Peyer's patch (tissue), 4 donors: ENCODE measurements at places on chromosomes 7 and 10. TPM values are rescaled to one million over a fixed set of nuclear protein-coding genes. Genes with fewer than 3 reads are reported as not detected.

DNA sequence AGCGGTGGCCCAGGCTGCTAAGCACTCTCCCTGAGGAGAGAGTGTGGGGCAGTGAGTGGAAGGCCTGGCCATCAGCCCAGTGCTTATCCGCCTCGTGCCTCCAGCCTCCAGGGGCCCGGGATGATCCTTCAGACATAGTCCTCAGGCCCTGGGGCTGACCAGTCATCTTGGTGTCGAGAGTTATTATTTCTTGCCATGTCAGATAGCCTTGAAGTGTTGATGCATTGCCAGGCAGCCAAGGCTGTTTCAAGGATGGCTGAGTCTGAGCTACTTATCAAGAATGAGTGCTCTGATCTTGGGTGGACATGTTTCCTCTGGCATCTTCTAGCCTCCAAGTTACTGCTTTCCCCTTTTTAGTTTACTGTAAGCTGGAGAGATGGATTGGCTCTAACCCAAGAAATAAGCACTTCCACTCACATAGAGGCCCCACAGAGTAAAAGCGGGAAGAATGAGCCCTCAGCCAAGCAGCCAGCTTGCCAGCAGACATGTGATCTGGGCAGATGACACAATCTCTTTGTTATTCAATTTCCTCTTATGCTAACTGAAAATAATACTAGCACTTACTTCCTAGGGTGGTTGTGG lies 136.5 kb upstream of the NAMPT start:
- DNase-seq: no peak

- DNase-seq: no peak
Observed at GRCh38 chr7:4944939-4945338, 14.0 kb downstream of the MMD2 start.

DNA sequence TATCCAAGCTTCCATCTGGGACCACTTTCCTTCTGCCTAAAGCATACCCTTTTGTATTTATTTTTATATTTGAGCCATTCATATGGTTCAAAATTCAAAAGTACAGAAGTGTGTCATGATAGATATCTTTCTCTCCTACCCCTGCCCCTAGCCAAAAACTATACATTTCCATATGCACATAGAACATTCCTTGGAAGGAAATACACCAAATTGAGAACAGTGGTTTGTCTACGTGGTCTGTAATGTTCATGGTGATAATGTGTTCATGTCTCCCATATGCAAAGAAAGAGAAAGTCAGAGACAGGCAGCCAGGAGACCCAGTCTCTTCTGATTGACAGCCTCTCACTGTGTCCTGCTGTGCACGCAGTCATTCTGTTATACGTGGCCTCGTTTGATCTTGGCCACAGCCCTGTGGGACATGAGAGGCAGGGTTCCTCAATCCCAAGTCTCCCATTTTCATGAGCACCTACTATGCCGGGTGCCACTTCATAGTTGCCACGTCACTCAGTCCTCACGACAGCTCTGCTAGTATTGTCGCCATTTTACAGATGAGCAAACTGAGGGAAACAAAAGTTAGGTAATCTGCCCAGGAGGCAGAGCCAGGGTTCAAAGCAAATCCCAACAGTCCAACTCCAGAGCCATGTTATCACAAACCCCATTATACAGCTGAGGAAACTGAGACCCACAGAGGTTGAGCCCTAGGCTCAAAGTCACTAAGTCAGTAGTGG lies 8.0 kb upstream of the CDH23 start:
- no peak for DNase-seq

PRKCQ gene
- 5.0 TPM for total RNA-seq

ZNF37A gene
- 19.2 TPM for total RNA-seq
